ENCODE measurements at places on chromosomes 4 and X.

DNA sequence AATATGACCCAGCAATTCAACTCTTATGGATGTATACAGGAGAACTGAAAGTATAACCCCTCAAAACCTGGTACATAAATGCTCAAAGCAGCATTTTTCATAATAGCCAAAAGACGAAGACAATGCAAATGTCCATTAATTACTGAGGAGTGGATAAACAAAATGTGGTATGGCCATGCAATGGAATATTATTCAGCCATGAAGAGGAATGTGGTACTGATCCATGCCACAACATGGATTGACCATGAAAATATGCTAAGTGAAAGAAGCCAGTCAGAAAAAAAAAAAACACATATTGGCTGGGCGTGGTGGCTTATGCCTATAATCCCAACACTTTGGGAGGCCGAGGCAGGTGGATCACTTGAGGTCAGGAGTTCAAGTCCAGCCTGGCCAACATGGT is 74.5 kb upstream of the PLS3 start:
- DNase-seq: no peak

DNA sequence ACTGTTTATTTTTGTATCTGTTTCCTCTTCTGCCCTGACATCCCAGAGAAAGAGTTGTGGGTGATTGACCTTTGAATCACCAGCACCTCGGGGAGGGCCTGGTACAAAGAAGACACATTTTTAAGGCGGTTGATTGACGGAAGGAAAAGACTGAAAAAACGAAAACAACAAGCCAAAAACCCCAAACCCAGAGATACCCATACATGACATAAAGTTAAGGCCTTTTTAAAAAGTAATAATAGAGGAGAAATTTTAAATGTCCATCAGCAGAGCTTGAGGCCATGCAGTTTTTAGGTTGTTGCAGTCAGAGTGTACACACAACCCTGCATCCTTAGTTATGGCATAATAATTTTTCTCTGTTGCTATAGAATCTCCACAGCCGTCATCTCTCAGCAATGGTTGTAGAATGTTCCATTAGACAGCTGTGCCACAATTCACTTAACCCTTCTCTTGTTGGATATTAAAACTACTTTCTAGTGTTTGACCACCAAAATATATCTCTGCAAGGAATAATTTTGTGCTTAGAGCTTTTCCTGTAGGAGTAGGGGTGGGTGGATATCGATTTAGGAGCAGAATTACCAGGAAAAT is 110.2 kb downstream of the GNL3L start:
- DNase-seq: peak; percentile 3

DNA sequence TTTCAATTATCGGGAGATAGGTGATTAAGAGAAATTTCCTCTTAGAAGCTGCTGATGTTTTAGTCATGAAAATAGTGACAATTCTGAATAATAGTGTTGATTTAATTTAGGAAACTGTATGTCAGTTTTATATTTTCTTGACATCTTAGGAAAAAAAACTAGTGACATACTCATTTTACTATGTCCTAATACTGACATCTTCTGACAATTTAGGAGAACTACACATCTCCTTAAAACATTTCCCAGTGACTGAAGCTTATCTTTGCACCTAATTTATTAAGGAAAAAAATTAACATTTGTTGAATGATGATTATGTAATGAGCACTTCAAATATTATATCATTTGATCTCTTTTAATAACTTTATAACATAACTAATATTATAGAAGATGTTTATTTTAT is 42.0 kb upstream of the RBMXL3 start:
- no peak for DNase-seq

- DNase-seq: no peak
Measured at GRCh38 chr4:180860089-180860720, 1383.0 kb upstream of the TENM3 start.

- no peak for DNase-seq
Measured at GRCh38 chr4:154560419-154560801, 2.4 kb upstream of the FGB start.

GRCh38 chrX:72305286-72306084 is at the start of gene CITED1:
Gene CITED1 (minus strand): TSS chrX:72305914. CDS start chrX:72302869, 3,045 bp downstream.
- DNase-seq: no peak

DNA sequence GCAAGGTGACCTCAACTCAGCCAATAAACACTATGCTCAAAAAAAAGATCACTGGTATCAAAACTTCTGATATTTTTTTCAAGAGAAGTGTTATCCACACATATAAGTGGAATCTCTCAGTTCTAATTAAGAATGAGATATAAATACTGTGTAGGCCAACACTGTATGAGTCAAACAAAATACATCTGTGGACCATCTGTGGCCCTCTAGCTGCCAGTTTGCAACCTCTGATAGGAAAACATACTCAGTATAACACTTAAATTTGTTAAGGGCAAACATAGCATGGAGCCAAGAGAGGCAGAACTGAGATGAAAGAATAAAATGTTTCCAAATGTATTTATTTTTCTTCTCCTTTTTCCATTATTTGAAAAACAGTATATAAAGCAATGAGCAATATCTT is 377.3 kb downstream of the ARAP2 start:
- DNase-seq: no peak

DNA sequence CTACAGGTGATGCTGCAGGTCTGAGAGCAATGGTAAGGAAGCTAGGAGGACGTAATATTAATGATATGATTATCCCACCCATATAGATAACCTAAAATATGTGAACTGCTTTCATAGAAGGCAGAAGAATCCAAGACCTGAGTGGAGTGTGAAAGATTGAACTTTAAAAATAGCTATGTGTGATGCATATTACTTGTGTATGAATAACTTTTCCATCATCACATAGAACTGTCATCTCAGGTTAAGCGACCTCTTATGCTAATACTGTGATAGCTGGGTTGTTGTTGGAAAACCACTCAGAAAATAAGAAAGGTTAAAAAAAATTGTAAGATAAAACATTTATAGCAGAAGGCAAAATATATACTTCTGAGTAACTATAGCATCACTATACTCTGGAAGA is 90.3 kb downstream of the SLC4A4 start:
- no peak for DNase-seq

GRCh38 chr4:144509088-144510015 is 136.6 kb upstream of the HHIP start:
- DNase-seq: no peak

- DNase-seq: no peak
Measured at GRCh38 chrX:125998432-125998831, 167.7 kb downstream of the DCAF12L2 start.

DNA sequence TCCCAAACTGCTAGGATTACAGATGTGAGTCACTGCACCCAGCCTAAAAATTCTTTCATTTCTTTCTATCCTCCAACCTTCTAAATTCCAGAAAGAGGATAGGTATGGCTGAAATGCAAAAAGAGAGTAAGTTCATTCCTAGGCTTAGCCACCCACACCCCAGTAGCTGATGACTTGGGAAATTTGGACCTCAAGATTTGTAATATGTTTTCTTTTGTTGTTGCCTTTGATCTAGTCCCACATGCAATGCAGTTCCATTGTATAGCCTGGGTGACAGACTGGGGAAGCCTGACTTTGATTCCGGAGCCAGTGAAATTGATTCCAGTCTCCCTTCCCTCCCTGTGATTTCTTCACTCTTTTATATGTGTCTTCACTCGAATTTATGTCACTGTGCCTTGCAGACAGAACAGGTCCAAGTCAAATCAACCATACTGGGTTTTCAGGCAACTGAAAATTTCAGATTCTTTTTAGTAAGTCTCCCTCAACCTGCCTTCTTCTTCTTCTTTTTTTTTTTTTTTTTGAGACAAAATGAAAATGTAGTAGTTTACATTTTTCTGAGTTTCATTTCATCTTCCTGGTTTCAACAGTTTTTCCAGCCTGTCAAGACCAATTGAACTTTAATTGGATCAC is 176.2 kb upstream of the RBPJ start:
- DNase-seq: no peak

- peak; percentile 47 for DNase-seq
Measured at GRCh38 chrX:118038614-118039365, 77.8 kb downstream of the KLHL13 start.

Measured in stromal cell of bone marrow (primary cell).